ENCODE measurements at places on chromosomes 12 and 14.

GRCh38 chr12:42586268-42586667, 3.3 kb downstream of the PRICKLE1 start:
- no peak for DNase-seq

DNA sequence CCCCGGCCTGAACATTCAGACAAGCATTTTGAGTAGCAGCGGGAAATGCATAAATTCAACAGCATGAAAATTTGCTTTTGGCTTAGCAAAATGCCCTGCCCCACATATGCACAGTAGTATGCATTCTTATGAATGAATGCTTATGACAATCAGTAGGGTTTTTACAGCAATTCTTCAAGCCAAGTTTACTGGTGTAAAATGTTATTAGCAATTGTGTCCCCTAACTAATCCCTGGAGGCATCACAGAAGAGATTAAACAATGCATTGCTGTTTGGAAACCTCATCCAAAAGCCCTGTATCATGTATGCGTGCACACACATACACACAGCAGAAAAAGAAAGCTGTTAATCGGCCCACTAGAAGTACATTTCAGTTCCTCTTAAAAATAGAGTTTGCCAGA, 406.5 kb downstream of the LRIG3 start:
- no peak for DNase-seq

DNA sequence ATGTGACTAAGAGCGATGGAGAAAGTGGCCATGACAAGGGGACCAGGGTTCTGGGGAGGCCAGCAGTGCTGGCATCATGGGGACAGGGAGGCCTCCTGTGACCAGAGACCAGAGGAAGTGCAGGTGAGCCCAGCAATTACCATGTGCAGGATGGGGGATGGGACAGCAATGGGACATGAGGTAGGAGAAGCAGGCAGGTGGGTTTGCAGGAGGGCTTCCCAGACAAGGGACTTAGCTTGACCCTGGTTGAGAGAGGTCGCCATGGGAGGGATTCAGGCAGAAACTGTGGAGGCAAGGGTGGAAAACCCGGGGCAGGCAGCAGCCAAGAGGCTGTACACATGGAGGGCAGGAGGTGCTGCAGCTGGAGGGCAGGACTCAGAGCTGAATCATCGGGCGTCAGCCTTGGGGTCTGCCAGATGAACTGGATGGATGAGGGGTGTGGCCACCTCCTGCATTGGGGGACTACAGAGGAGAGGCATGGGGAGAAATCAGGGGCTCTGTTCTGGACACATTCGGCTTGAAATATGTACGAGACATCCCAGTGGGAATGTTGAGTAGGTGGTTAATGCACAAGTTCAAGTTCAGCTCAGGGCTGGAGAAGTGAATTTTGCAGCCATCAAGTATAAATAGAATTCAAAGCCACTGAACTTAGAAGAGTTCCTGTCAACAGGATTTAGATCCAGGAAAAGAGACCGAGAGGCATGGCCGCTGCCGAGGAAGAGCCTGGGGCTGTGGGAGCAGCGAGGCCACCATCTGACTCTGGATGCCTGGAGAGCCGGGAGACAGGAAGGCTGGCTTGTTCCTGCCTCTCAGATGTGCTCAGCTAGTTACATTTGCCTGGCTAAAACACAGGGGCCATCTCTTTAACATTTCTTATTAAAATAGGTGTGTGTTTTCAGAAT, 36.6 kb downstream of the SFSWAP start:
- no peak for DNase-seq

GRCh38 chr12:90084018-90084417, 375.4 kb upstream of the ATP2B1 start:
- no peak for DNase-seq

- DNase-seq: no peak
Observed at GRCh38 chr14:100803226-100803625, 22.7 kb upstream of the MEG3 start.

GRCh38 chr14:50085570-50086320, 30.6 kb downstream of the VCPKMT start:
- DNase-seq: no peak
